Uterine smooth muscle cell (primary cell): ENCODE measurements at places on chromosomes 1 and 21. TPM values are rescaled to one million over a fixed set of nuclear protein-coding genes. Genes with fewer than 3 reads are reported as not detected.

The VWA5B1 gene
- not detected in 2 replicates for total RNA-seq

The RYR2 gene
- total RNA-seq = under 0.01 TPM in 1 of 2 replicates, not detected in the other

The AVPR1B gene
- not detected in 2 replicates for total RNA-seq

The CHD5 gene
- total RNA-seq = 0.11 and 0.12 TPM in 2 replicates

The ZNF644 gene
- total RNA-seq = 63.0 and 64.7 TPM in 2 replicates

The OR10J1 gene
- 0.25 TPM in 1 of 2 replicates, not detected in the other for total RNA-seq

The PRDM16 gene
- total RNA-seq = 0.25 and 0.66 TPM in 2 replicates

The PIGM gene
- 3.1 and 4.0 TPM in 2 replicates for total RNA-seq

The OPRD1 gene
- not detected in 2 replicates for total RNA-seq

The DCST2 gene
- total RNA-seq = 0.11 TPM in 1 of 2 replicates, not detected in the other

The WDR64 gene
- not detected in 2 replicates for total RNA-seq

The SPRR2A gene
- not detected in 2 replicates for total RNA-seq

The RPE65 gene
- not detected in 2 replicates for total RNA-seq

The PSRC1 gene
- 6.4 and 17.3 TPM in 2 replicates for total RNA-seq

The AMY1B gene
- total RNA-seq = not detected in 2 replicates

The PDZK1 gene
- 0.50 and 1.00 TPM in 2 replicates for total RNA-seq

The SLAMF1 gene
- not detected in 2 replicates for total RNA-seq

The SGIP1 gene
- 26.7 and 48.0 TPM in 2 replicates for total RNA-seq

The PRKAA2 gene
- total RNA-seq = 5.1 and 5.6 TPM in 2 replicates

The RPS6KC1 gene
- total RNA-seq = 36.9 and 39.5 TPM in 2 replicates

The OR6K2 gene
- not detected in 2 replicates for total RNA-seq
